ENCODE measurements at places on chromosomes 13 and 19. TPM values are rescaled to one million over a fixed set of nuclear protein-coding genes. Genes with fewer than 3 reads are reported as not detected.

The ZNF586 gene
- 14.9 TPM for total RNA-seq

The ZNF558 gene
- 38.6 TPM for total RNA-seq

The SLITRK5 gene
- 0.17 TPM for total RNA-seq

The LPAR6 gene
- total RNA-seq = 7.6 TPM

The PRR36 gene
- total RNA-seq = under 0.01 TPM

The NAPSA gene
- total RNA-seq = under 0.01 TPM

Measured in fibroblast of lung (primary cell).